Stimulated activated CD4-positive, alpha-beta T cell treated with anti-CD3 and anti-CD28 coated beads, Interleukin-15, amount 100 ng/mL, for 1 hour (primary cell): ENCODE measurements at places on chromosomes 12 and 14.
A peak's percentile ranks its signal among the peaks of the same experiment; 100 is the strongest.

DNA sequence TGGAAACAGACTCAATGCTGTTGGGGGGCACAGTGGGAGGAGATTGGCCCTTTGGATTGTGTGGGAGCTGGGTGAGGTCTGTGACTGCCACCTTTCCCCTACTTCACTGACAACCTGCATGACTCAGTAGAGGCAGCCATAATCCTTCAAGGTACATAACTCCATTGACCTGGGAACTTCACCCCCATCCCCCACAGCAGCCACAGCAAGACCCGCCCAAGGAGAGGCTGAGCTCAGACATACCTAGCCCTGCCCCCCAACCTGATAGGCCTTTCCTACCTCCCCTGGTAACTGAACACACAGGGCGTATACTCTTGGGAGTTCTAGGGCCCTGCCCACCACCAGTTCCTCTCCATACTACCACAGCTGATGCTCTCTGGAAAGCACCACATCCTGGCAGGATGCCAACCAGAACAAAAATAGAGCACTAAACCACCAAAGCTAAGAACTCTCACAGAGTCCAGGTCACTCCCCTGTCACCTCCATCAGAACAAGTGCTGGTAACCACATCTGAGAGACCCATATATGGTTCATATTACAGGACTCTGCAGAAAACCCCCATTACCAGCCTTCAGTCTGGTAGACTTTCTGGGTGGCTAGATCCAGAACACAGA is 703.9 kb downstream of the FSCB start:
- no peak for DNase-seq

DNA sequence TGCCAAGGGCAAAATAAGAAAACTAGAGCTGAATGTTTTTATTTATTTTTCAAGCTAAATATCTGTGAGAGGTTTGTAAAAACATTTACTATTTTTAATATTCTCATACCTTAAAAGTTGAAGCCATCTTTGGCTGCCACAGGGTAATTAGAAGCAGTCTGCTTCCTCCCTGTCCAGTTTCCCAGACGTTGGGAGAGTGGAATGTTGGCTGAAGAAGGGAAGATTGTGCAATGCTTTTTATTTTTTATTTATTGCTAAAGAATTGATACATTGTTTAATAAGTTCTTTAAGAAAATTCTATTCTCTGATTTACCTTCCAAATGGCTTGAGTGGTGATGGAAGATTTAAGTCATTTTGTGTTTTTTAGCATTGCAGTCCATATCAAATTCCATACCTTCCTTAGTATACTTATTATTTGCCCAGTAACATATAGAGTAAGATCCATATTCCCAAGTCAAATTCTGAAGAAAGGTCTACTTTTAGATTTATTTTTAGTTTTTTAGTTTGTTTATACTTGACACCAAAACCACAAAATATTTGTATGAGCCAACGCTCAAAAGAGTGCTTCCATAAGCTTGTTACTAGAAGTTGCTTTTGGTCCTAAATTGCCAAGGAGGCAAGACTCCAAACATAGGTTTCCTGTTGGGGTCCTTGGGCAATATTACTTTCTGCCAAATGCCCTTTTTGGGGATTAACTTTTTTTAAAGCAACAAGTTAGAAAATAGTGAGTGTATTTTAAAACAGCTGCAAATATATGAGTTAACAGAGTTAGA is 124.0 kb upstream of the CPM start:
- DNase-seq = no peak

DNA sequence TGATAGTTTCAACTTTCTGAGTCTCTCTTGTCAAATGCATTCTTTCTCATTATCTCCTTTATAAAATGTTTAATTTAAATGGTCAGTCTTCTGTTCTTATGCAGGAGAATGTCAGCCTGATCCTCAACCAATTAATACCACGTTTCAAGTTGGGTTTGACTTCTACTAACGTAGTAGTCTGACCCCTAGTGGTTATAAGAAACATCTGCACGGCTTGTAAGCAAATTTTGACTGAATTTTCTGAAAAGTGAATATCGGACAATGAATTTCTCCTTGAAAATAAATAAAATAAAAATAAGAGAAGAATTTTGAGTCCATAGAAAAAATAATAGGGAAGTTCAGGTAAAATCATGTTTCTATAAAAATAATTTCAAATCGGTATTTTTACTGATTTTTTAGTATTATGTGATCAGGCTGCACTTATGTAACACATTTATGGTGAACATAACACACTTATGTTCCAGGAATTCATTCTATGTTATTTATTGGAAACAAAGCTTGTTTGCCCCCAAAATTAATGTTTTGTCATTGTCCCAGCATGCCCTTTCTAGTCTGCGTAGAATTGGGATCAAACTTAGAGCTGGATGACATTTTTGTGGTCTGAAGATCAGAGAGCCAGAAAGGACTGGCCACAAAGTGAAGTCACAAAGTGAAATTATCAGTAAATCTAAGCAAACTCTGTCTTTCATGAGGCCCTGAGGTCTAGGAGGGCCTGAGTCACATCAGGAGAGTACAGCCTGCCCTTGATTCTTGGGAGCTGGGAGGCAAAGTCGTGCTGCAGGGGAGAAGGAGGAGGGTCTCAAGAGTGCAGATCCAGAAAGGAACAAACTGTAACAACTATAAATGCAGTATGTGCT is 101.2 kb upstream of the STXBP6 start:
- no peak for DNase-seq

DNA sequence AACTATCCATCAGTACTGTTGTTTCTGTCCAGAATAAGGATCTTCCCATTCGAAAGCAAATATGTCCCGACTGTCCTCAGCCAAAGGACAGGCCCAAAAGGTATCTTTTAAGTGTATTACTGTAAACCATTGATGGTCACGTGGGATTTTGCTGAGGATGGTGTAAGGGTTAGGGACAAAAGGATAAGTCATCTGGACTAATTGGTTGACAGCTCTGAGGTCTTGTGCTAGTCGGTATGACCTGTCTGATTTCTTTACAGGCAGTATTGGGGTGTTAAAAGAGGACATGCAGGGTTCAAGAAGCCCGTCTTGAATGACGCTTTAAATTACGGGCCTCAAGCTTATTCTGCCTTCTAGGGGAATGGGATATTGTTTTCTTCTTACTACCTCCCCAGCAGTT is 24.4 kb downstream of the CLEC2A start:
- DNase-seq = no peak

GRCh38 chr12:52023182-52023975 is 16.6 kb downstream of the TAMALIN start:
- DNase-seq = peak; percentile 91

DNA sequence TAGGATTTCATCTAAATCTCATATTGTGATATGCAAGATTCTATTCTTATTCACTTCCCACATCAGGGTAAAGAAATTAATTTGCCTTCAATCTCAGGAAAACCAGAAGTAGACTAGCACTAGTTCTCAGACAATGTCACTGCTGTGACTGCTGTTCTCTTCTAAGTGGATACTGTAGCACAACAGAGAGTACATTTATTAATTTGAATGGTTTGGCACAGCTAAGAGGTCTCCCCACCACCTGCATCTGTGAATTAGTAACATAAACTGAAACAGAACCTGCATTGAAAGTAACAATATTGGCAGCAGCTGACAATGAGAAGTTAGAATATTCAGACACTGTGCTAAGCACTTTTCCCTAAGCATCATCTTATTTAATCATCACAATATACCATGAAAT is 253.1 kb downstream of the PDZRN4 start:
- DNase-seq = no peak

DNA sequence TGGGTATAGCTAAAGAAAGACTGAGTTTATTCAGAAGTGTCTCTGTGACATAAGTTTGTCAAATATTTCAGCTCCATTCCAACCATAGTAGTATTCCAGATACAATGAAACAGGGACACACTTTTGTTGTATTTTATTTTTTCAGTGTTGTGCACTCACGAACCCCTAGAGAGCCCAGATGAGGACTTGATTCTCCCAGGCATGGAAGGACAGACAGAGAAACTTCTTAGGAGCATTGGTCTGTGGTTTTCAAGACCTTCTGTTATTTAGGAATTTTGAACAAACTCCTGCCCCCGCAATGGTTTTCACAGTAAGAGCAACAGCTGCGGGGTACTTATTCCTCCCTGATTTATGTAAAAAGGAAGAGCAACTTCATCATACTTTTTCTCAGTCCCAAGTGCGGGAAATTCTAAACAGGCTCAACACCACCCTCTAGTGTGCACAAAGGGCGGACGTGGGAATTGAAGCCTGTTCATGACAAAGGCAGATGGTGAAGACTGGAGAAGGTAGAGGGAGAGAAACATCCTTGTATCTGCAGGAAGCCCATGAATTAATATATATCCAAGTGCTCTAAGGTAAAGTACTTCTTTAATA is 147.6 kb downstream of the PAH start:
- no peak for DNase-seq

DNA sequence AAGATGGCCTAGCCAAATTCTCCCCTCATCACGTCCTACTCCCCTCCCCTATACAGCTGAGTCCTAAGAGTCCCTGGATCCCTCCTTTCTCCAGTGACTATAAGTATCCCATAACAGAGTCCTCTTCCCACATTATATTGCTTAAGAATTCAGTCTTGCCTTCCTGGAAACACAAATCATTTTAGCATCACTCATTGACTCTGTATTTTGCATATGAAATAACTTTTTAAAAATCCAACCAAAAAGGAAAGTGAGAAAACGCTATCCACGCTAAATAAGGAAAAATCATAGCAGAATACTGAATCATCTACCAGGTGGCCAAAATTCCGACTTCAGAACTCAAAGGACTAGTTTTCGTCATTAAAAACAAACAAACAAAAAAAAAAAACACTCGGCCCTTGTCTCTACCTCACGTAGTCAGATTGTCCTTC is 130.2 kb downstream of the GCH1 start:
- no peak for DNase-seq

- no peak for DNase-seq
These were observed 303.3 kb downstream of the DPF3 start for GRCh38 chr14:72590577-72590976.

DNA sequence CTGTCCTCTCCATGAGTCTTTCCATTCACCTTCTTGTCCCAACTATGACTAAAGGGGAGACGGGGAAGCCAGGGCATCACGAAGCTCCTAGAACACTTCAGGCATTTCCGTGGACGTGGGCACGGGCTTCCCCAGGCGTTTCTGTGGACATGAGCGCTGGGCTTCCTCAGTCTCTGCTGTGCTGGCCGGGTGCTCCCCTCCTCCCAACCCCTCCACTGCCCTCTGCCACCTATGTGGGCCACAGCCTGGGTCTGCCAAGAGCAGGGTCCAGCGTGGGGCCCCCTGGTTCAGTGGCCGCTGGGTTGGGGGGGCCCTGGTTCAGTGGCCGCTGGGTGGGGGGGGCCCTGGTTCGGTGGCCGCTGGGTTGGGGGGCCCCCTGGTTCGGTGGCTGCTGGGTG is 14.8 kb downstream of the HIP1R start:
- DNase-seq = no peak

DNA sequence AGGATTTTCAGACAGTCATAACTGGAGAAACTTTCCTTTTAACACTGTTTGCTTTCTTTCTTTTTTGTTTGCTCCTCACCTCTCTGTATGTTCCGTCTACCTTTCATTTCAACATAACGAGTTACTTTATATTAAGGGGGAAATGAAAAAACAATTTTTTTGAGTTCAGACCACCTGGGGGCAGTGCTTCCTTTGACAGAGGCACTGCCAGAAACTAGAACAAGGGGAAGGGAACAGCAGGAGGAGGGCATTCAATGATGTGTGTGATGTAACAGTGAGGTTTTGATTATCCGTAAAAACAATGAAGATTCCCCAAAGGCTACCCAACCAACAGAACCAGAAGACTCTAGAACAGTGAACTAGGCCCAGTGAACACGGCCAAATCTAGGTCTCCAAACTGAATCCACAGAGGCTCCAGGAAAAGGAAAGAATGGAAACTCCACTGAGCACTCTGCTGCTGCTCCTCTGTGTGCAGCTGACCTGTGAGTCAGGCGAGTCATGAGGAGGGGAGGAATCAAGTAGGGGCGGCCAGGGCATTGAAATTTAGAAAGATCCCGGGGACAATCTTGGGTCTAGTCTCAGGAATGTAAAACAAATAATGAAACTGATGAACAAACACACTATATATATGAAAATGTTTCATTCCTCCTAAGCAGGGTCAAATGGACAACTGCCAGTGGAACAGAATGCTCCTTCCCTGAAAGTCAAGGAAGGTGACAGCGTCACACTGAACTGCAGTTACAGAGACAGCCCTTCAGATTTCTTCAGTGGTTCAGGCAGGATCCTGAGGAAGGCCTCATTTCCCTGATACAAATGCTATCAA is 323.5 kb downstream of the DAD1 start:
- DNase-seq = no peak

GRCh38 chr12:10304161-10304574 is 3.5 kb upstream of the KLRD1 start:
- DNase-seq = no peak

- DNase-seq = no peak
These were observed 43.4 kb upstream of the NR2C1 start for GRCh38 chr12:95116773-95117172.
